Mucosa of gallbladder (tissue), 1 donor: ENCODE measurements at places on chromosomes 16 and 17. TPM values are rescaled to one million over a fixed set of nuclear protein-coding genes. Genes with fewer than 3 reads are reported as not detected.
A peak's percentile ranks its signal among the peaks of the same experiment; 100 is the strongest.

GRCh38 chr17:19487024-19487600, 46.5 kb upstream of the SLC47A1 start:
- no peak for DNase-seq

GRCh38 chr17:50818921-50819657, 16.3 kb upstream of the WFIKKN2 start:
- no peak for DNase-seq

- no peak for DNase-seq
Measured at GRCh38 chr17:63579633-63580032, 21.1 kb upstream of the TACO1 start.

GRCh38 chr16:75996491-75996890, 270.2 kb upstream of the CPHXL start:
- no peak for DNase-seq

DNA sequence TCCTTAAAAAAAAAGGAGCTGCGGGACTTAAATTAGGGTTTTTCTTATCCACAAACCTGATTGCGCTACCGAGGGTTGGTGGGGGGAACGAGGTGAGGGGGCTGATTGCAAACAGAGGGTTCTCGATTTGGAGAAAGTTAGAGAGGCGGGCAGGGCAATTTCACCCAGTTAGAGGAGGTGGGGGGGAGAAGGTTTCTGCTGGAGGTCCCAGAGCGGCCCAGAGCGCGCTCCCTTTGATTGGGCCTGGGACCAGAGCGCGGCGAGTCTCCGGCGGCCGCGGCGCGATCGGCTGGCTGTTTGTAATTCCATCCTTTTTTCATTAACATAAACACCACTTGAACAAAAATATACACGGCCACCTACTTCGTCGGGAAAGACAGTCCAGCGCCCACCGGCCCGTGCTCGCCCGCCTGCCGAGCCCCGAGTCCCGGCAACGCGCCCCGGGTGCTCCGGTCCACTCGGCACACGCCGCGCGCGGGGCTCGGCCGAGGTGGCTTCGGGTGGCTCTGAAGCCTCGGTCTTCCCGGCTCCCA, 13.3 kb upstream of the FOXF1 start:
- DNase-seq: no peak

DNA sequence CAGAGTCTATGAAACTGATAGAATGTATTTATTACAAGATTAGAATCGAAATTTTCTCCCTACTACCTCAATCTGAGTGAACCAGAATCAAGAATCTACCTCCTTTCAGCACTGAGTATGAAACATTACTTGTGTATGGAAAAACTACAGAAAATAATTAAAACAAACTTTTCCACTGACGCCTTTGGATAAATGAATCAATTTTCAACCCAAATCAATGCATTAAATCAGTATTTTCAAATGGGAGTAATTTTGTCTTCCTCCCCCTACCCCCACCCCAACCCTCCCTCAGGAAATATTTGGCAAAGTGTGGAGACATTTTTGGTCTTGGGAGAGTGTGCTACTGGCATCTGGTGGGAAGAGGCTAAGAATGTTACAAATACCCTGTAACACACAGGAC, 7.8 kb upstream of the ABCA10 start:
- no peak for DNase-seq

GRCh38 chr17:79888811-79889634, 49.8 kb upstream of the CBX4 start:
- peak; percentile 68 for DNase-seq

DNA sequence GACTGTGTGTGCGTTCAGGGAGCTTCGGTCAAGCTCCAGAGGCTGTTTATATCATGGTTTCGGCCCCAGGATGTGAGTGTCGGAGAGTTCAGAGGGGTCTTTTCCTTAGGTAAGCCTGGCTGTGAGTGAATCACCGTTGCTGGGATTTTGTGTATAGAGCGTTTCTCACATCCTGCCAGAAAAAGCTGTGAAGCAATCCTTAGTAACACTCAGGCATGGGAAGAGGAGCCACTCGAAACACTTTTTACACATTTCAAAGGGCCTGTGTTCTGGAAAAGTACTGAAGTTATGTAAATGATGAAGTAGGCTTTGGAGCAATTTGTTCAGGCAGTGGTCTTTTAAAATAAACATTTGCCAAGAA, 662 bp downstream of the PGS1 start:
- no peak for DNase-seq

GRCh38 chr16:86066811-86067210, 167.8 kb downstream of the IRF8 start:
- DNase-seq: no peak

- DNase-seq: no peak
Measured at GRCh38 chr17:9020096-9020823, 1.1 kb upstream of the NTN1 start.

DNA sequence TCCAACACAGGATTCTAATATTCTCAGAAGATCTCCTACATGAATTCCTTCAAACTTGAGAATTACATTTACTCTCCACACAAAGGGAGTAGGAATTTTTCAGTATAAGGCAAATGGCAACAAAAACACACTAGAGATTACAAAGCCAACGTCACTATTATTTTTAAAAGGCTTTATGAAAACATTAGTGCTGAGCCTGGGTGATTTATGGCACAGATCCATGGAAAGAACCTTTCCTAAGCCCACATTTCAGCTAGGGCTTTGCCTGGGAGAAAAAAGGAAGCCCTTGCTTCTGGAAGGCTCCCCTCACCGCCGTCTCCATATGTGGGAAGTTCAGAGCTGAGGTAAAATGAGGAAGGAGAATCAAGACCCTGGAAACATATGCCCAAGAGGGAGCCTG, 499.4 kb upstream of the HSBP1 start:
- no peak for DNase-seq

DNA sequence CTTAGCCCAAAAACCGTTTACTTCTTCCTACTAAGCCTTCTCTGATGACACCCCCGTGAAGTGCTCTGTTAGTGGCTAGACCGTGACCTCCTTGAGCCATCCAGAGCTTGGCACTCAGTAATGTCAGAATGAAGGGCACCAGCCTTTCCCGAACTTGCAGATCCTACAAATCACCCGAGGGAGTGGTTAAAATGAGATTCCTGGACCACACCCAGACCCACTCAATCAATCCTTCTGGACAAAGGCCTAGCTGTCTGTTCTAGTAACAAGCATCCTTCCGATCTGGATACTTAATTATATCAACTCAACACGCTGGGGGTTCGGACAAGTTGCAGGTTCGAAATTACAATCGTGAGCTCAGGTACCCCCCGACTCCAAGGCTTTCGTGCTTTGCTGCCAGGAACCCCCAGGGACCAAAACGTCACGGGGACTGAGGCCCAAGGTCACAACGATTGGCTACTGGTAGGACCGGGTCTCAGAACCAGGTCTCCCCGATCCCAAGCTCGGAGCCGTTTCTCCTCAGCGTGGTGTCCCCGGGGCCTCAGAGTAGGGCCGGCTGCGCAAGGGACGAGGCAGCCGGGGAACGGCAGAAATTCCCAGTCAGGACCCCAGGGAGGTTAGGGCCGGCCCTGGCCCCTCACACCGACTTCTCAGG, 527 bp downstream of the CIAPIN1 start:
- no peak for DNase-seq

GRCh38 chr17:3318336-3318735, 20.2 kb upstream of the OR3A1 start:
- no peak for DNase-seq

- DNase-seq: no peak
Measured at GRCh38 chr16:7746941-7747340, 414.3 kb downstream of the RBFOX1 start.

DNA sequence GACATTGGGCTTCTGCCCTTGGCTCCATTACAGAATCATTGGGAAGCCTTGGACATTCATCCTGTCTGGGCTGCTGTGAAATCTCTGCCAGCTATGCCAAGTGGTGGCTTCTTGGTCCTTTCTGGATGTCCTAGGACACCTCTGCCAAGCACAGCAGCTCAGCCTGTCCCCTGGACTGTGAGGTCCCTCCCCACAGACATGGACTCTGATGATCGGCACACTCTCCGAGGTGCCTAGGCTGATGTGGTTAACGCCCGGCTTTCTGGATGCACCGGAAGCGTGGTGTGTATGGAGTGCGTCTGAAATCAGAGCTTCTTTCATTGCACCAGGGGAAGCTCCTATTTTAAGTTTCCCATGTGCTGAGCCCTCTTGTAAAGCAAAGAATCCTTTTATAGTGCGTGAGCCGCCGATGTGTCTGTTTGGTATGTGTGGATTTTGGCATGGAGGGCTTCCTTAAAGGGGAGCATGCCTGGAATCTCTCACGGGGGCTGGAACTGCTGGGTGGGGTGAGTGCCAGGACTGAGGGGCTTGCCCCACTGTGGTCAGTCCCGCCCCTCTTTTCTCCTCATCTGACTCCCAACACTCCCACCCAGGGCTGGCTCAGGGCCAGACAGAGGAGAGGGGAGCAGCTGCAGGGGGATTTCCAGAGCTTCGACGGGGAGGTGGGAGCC, 7.0 kb upstream of the ARHGAP23 start:
- DNase-seq: peak; percentile 37

DNA sequence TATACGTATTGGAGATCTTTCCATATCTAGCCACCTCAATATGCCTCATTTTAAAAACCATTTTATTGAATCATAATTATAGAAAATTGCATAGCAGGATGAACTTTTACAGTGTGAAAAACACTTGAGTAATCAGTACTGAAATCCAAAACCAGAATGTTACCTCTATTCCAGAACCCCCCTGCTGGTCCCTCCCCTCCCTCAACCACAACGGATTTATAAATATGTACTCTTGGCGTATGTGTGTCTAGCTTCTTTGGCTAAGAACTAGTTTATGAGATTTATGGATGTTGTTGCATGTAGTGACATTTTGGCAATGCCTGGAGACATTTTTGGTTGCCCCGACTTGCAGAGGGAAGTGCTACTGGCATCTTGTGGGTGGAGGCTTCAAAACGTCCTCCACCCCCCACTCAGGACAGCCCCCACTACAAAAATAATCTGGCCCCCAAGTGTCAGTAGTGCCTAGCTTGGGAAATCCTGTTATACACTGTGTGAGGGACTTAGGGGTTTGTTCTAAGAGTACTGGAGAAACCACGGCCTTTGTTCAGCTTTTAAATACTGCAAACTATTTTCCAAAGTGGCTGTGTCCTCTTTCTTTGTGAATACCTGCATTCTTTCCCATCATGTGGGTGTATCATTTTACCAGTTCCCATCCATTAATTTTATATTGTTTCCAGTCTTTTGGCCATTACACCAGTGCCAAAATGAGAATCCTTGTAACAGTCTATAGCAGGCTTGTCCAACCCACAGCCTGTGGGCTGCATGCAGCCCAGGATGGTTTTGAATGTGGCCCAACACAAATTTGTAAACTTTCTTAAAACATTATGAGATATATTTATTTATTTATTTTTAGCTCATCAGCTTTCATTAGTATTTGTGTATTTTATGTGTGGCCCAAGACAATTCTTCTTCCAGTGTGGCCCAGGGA, 23.7 kb downstream of the ITPRIPL2 start:
- DNase-seq: no peak

GRCh38 chr16:2493605-2494004, 18.7 kb downstream of the TBC1D24 start:
- no peak for DNase-seq

- DNase-seq: no peak
Measured at GRCh38 chr16:76293980-76294379, 16.8 kb downstream of the CNTNAP4 start.

DNA sequence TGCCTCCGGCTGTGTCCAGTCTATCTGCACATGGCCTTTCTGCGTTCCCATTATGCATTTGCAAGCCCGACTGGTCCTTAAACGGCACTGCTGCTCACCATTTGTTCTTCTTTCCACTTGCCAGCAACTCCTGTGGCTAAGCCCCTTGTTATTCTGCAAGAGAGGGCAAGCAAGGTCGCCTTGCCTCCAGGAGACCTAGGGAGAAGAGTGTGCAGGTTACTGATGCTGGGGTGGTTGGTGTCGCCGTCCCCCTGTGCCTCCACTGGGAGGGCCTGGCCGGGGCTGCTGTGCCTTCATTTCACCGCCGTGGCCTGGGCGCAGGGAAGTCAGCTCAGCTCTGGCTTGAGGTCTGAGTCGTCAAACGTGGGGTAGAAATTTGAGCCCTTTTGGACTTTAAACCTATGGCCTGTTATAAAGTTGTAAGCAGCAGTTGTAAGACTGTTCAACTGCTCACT, 12.7 kb downstream of the SLC6A4 start:
- DNase-seq: no peak

- DNase-seq: no peak
Measured at GRCh38 chr16:85724936-85725335, 26.0 kb downstream of the C16orf74 start.

- DNase-seq: no peak
Measured at GRCh38 chr16:9509663-9510062, 418.2 kb downstream of the HAPSTR1 start.

- no peak for DNase-seq
Measured at GRCh38 chr17:81726004-81726403, 13.9 kb downstream of the SLC25A10 start.

DNA sequence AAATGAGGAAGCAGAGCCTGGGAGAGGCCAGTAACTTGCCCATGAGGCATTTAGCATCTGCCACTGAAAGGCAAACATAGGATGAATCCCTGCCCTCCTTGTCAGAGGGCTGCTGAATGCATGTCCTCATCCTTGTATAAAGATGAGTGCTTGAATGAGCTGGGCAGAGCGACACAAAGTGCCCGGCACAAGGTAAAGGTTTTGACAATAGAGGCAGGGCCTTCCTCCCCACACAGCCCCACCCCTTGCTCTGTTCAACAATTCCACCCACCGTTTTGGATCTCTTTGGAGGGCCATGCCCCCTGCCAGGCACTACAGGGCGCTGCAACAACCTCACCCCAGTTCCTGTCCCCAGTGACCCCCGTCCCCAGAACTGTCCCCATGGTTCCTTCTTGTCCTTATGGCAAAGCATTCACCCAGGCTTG, 1.4 kb upstream of the KRT19 start:
- DNase-seq: no peak

DNA sequence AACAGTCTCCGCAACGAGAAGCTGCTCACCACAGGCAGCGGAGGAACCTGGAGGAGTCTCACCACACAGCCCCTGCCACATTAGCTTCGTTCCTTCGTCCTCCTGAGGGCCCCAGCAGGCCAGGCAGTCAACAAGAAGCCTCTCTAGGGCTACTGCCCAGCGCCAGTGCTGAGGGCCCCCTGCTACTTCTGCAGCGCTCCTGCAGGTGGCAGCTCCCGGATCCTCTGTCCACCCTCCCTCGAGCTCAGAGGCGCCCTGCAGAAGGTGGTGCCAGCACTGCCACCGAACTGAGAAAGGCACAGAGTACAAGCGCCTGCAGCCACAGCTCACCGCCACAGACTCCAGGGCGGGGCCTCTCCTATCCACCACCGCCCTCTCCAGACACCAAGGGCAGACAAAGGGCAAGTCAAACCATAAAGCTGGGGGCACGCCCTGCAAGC, 27.3 kb downstream of the KDM8 start:
- DNase-seq: peak; percentile 61

GRCh38 chr16:65071433-65072311, 50.2 kb downstream of the CDH11 start:
- DNase-seq: peak; percentile 40

GRCh38 chr16:4272114-4272956, 488 bp downstream of the TFAP4 start:
- peak; percentile 42 for DNase-seq

NPIPA3 gene
- total RNA-seq: 2.3 TPM

EVPL gene
- 14.9 TPM for total RNA-seq

ZNF652 gene
- 67.4 TPM for total RNA-seq

GHDC gene
- total RNA-seq: 34.4 TPM

PIGS gene
- 65.9 TPM for total RNA-seq

FSCN2 gene
- 1.4 TPM for total RNA-seq

RASL10B gene
- 7.9 TPM for total RNA-seq

ASB16 gene
- 0.58 TPM for total RNA-seq

ACSM3 gene
- total RNA-seq: 11.0 TPM

KCNH6 gene
- total RNA-seq: not detected

SMPD3 gene
- total RNA-seq: 225 TPM

INCA1 gene
- 1.4 TPM for total RNA-seq

CCL1 gene
- total RNA-seq: not detected

CD300H gene
- not detected for total RNA-seq

MSLN gene
- 53.1 TPM for total RNA-seq

CCL4 gene
- 27.6 TPM for total RNA-seq

KRT40 gene
- not detected for total RNA-seq
